ENCODE measurements at places on chromosomes 6 and 20.

- no peak for DNase-seq
These were observed 43.9 kb downstream of the PLCB4 start for GRCh38 chr20:9112541-9113515.

DNA sequence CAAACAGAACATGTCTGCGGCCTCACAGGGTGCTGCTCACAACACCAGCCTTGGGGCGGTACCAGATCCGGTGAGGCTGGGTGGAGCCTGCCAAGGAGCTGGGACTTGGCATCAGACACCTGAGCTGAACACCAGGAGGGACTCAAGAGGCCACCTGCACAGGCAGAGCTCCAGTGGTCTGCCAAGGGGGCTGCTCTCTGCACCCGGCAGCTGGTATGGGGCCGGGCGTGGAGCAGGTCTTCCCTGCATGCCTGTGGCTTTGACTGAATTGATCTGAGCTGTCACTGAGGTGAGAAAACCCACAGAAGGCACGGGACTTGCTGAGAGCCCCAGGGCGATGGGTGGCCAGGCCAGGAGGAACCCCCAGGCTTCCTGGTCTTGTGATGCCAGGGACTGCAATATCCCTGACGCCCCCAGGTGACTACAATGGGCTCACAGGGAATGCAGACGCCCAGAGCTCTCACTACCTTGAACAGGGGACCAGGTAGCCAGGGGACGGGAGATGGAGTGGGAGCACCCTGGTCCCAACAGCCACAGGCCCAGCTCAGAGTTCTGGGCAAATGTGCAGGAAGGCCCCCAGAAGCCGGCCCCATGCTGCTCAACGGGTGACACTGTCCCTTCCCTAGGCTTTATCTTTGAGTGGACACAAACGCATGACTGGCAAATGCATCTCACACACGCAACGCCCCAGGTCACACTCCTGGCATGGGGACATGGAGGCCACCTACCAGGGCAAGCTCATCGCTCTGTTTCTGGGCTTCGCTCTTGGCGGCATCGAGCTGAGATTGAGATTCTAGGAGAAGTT, 48.2 kb downstream of the DSTN start:
- no peak for DNase-seq

DNA sequence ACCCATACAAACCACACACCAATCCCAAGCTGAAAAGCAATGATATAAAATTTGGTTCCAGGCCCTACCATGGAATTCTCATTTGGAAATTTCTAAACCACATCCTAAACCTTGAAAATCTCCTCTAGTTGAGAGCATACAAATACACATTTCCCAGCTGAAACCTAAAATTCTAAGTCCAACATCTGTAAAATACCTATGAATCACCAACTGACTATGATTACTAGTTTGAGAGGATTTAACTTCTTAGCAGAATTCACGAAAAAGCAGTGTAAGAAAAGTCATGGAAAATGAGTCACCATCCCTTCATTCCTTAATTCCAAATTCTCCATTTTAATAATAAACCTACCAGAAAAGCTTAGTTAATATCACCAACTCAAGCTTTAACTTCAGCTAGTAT, 15.4 kb downstream of the RANBP9 start:
- DNase-seq: no peak

DNA sequence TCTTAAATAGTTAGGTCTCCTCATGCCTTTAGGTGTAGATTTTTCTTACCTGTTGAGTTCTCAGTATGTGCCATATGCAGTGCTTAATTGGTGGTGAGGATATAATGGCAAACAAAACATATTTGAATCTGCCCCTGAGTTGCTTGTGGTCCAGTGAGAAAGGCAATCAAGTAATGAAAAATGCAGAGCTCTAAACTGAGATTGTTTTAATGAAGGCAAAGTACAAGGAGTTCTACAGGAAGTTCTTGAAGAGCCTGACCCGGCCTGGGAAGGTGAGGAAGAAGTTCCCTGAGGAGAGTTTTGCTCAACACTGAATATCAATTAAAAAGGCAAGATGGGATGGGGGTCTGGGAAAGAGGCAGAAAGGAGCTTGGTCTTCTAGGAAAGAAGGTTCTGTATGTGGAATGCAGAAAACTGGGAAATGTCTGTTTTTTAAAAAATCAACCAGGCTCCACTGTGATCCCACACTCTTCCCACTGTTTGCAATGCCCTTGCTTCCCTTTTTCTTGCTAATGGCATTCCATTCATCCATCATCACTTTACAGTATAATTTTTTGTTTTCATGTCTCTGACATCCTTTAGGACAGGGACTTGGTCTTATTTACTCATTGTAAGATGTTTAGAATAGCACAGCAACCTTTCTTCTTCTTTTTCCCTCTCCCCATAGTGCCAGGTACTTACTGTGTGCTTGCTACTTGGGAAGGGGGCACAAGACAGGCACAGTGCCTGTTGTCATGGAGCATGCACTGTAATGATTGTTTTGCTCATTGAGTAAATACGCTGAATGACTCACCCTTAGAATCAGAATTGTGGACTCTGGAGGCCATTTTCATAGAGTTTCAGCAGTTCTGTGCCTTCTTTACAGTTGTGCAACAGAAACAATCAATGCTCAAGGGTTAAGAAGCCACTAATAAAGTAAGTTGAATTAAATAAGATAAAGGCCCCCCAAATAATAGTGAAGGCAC, 64.3 kb downstream of the ANKS1A start:
- peak; percentile 6 for DNase-seq

- DNase-seq: no peak
These were observed 31.8 kb downstream of the GLP1R start for GRCh38 chr6:39080246-39080875.

- peak; percentile 79 for DNase-seq
These were observed 1.5 kb upstream of the GGT7 start for GRCh38 chr20:34874094-34874654.

DNA sequence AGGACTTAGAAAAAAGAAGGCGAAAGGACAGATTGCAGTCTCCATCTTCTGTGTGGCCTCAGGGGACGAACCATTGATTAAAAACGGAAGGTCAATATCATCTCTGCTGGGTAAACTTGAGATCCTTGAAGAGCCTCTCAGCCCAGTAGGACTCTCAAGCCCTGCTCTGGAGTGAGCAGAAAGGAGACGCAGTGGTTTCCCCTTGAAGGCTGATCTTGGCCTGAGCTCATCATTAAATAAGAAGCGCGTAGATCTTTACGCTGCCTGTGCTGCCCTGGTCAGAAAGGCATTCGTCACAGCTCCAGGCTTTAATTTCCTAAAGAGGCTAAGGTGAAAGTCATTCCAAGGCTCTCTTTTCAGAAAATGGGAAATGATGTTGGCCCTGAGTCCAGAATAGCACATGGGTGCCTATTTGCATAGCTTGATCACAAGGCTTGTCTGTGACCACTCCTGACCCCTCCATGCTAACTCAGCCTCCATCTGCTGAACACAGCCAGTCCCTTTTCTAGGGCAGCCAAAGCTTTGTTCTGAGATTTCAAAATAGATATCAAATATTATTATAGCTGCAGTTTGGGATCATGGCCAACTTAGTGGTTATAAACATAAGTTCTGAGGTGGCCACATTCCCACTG, 29.3 kb upstream of the XRN2 start:
- no peak for DNase-seq

DNA sequence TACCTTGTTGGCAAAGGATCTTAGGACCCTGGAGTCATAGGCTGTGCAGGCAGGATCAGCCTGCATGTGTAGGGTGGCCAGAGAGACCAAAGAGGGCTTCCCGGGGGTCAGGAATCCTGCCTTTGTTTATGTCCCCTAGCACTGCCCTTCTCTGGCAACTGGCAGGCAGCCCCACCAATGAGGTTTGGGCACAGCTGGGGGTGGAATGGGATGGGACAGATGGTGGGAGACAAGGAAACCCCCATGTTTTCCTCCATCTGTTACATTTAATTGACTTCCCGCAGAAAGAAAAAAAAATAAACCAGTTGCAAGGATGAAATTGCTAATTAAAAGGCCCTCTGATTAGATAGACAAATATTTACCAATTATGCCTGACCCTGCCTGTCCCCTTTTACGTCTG, 27.6 kb downstream of the CD40 start:
- no peak for DNase-seq

DNA sequence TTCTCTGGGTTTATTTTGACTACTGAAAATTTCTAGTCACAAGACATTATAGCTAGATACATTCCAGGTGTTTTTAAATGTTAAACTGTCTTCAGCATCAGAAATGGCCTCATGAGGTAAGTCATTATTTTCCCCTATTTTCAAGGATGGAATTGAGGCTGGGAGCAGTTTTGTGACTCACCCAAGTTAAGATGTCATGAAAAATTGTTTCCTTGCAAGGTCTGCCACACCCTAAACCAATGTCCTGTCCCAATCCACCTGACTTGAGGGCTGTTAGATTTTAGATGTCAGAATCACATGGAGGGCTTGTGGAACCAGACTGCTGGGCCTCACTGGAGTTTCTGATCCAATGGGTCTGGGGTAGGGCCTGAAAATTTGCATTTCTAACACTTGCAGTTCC, 16.9 kb downstream of the SLC22A3 start:
- DNase-seq: no peak

DNA sequence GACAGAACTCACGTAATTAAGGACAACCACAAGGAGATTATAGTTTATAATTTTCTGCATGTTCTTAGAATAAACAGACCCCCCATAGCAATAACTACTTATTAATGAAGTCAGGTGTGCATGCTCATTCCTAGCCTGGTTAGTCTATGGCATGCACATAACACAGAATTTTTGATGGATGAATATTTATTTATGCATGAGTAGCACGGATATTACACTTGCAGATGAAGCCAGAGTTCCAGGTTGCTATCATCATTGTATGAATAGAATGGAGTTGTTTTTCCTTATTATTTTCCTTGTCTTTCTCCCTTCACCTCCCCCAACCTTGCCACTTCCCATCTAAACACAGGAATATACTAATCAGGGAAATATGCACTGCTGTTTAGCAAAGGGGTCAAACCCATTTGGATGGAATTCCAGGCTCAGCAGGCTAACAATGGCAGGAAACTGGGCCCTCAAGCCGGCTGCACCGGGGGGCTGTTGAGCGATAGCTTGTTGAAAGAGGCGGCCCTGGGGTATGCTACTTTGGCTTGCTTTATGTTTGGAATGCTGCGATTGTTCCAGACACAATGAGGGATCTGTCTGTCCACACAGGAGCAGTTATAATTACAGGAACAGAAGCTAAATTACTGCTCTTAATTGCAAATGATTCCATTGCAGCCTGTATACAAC, 112.6 kb downstream of the TMEM170B start:
- DNase-seq: no peak

DNA sequence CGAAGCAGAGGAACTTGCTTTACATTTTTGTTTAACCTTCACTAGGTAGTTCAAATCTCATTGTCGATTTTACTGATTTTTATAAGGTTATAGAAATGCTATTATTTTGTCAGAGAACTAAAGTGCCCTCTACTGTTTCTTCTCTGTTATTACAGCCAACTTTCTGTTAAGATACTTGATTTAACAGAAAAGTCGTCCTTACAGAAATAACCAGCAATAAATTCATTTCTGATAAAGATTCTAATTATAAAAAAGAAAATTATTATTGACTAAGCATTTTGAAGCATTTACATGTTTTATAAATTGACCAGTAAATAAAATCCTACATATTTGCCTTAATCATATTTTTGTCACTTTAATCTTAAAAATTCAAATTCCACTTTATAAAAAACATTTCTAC, 60.8 kb downstream of the OGFRL1 start:
- DNase-seq: peak; percentile 16

DNA sequence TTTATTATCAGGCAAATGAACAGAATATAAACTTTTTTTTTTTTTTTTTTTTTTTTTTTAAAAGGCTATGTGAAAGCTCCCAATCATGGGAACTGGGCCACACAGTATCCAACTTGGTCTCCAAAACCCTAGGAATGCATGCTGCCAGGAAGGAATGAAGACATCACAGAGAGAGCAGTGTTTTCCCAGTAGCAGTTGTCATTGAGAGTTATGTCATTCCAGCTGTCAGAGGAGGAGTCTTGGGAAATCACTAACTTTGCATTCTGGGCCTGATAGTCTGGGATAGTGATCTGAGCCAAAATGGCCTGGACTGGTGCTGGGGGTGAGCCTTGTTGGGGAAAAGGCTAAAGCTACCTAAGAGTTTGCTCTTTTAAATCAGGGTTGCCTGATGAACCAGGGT, 231.3 kb upstream of the MAP3K7 start:
- no peak for DNase-seq

GRCh38 chr6:15517600-15517999, 145.2 kb downstream of the DTNBP1 start:
- DNase-seq: no peak

- no peak for DNase-seq
These were observed 121.9 kb downstream of the INSM1 start for GRCh38 chr20:20489648-20490341.

GRCh38 chr6:34586327-34587040, 30.4 kb upstream of the SPDEF start:
- DNase-seq: no peak

DNA sequence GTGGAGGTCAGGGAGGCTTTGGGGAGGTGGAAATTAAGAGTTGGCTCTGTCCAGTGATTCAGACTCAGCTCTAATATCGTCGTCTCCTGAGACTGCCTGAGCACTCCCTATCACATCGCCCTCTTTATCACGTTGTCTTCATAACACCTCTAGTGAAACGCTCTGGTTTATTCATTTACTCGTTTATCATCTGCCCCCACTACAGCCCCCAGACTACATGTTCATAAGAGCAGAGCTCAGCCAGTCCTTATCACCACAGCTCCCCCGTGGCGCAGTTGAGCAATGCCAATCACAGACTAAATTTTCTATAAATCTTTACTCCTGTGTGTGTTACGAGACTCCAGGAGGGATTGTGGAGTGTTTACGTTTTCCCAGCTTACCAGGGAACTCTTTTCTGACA, 316.2 kb downstream of the ADGRB3 start:
- no peak for DNase-seq

DNA sequence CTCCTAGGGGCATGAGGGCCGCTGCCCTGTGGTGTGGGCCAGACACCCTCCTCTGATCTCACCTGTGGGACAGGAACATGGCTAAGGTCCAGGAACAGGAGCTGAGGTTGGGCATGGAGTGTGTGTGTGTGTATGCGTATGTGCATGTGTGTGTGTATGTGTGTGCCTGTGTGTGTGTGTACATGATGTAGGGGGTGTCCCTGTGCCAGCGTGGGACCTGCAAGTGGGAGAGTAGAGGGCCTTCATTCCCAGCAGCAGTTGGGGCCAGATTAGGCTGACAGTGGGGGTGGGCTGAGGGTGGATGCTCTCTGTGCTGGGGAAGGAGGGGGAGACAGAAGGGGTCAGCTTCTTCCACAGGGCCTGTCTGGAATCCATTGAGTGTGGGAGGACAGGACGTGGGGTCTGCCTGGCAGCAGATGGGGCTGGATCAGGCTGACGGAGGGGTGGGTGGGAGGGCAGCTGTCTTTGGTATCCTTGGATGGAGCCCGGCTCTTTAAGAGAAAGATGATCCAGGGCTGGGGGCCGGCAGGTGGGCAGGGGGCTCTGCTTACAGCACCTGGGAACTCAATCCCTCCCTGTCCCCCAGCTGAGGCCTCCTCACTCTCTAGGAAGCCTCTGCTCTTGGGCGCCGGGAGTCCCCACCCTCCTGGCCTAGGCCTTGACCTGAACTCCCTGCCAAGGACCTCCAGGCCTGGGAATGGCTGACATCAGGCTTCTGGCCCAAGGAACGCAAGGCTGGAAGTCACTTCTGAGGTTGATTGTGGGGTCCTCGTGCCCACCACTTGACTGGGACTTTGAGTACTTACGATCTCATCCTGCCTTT, 44.0 kb downstream of the SPDEF start:
- DNase-seq: no peak

Measured in HCT116 (cell line).